ENCODE measurements at places on chromosomes 6 and 20.
A peak's percentile ranks its signal among the peaks of the same experiment; 100 is the strongest.

DNA sequence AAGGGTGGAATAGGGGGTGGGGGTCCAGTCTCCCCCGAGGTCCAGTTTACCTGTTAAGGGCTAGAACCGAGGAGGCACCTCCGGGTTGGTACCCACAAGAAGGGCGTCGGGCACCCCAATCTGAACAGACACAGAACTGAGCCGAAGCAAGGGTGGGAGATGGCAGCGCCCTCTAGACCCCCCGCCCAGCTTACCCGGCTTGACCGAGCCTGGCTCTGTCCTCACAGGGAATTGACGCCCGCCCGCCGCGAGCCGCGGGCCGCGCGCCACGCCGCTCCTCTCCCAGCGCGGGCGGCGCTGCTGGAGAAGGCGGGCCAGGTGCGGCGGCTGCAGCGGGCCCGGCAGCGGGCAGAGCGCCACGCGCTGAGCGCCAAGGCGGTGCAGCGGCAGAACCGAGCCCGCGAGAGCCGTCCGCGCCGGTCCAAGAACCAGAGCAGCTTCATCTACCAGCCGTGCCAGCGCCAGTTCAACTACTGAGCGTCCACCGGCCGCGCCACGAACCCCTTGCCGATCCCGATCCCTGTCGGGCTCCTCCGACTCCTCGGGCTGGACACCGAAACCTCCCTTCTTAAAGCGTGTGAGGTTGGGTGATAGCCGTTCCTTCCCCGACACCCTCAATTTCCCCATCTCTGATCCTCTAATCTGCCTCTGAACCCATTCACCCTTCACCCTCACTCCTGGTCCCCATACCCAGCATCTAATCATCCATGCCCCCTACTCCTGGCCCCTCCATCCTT, 5.9 kb downstream of the TP53INP2 start:
- peak; percentile 83 for DNase-seq

- no peak for DNase-seq
Observed at GRCh38 chr6:19736066-19736465, 101.1 kb upstream of the ID4 start.

GRCh38 chr6:21597801-21598673, 4.5 kb downstream of the SOX4 start:
- DNase-seq: no peak

DNA sequence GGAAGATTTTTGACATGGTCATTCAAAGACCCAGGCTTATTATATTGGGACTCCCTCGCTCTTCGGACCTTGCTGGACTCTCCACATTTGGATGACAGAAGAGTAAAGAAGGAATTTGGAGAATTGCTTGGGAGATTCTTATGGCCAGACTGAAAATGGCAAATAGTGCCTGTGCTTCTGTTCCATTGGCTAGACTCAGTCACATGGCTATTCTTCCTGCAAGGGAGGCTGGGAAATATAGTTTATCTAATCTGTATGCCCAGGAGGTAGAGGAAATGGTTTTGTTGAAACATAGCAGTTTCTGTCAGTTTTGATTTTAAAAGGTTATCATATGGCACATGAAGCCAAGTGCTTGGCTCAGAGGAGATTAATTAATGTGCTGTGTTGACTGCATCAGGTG, 286.6 kb upstream of the JAG1 start:
- DNase-seq: no peak

Data from NB4 (cell line).